ENCODE measurements at places on chromosomes 2 and 18.
A peak's percentile ranks its signal among the peaks of the same experiment; 100 is the strongest.

- DNase-seq, result no peak
Measured at GRCh38 chr2:210262036-210262435, 36.8 kb upstream of the ACADL start.

DNA sequence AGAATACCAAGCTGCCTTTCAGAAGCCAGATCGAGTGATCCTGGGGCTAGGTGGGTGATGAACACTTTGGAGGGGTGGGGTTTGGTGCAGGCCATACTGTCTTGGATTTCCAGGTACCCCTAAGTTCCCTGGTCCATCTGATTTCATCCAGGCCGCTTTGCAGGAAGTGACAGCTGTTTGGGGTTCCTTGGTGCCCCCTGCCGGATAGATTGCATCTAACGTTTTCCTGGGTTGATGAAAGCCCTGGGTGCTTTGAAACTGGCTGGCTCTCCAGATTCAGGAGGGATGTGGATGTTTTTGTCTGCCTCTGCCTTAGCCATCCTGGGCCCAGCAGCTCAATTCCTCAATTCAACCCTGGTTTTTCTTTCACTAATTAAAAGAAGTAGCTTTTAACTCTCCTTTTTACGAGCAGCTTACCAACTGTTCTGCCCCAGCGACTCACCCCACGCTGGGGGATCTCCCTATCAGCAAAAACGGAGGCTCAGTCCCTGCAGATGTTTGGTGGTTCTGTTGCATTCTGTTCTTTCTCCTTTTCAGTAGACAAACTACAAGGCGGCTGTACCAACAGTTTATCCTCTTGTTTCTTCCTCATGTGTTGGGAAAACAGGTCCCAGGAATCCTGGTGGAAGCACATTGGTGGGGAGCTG lies 37.1 kb downstream of the ARHGEF4 start:
- DNase-seq, result peak; percentile 41

DNA sequence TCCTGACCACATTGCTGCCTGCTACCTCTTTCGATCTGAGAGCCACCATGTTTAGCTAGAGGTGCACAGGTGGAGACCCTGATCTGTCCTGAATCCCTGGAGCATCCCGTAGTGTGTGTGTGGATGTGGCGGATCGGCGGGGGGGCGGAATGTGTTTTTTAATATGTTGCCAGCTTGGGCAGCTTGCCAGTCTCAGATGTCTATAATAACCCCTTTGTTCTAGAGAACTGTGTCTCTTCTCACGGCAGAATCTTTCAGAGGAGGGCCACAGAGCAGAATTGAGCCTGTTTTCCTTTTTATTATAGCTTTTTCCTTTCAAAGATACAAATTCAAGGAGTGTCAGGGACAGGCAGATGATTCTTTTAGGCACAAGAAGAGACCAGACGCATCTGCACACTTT lies 934.1 kb upstream of the KLHL29 start:
- no peak for DNase-seq

DNA sequence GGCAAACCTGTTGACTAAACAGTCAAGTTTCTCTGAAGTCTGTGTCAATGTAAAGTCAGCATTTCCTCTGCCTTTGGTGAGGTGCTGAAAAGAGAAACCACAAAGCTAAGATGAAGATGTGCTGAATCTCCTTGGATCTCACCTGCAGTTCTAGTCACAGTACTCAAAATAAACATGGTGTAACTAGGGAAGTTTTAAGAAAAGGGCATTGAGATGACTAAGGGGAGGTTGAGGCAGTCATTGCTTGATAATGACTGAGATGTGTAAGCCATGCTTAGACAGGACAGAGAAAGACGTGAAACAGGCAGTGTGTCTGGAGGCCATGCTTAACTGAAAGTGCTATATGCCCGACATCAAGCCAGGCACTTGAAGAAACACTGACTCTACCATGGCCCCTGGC lies 1010.0 kb upstream of the CELF4 start:
- no peak for DNase-seq

- DNase-seq, result no peak
Measured at GRCh38 chr2:125959047-125959446, 696.9 kb upstream of the GYPC start.

DNA sequence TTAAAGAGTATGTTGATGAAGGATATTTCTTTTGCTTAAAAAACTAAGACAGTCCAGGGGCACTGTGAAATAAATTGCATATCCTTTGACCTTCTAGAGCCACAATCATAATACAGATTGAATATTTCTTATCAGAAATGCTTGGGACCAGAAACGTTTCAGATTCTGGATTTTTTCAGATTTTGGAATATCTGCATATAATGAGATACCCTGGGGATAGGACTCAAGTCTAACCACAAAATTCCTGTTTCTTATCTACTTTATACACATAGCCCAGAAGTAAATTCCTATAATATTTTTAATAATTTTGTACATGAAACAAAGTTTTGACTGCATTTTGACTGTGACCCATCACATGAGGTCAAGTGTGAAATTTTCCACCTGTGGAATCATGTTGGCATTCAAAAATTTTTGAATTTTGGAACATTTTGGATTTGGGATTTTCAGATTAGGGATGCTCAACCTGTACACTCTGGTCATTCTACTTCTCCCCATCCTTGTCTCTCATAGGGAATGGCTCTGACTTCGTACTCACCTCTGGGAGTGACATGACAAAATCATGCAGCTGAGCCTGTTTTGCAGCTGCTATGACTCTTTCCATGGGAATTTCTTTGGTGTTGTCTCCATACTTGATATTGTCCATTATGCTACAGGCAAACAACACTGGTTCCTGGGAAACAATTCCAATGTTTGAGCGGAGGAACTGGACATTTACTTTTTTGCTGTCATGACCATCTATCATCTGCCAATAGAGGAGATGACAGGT lies 25.7 kb downstream of the G6PC2 start:
- DNase-seq, result no peak

DNA sequence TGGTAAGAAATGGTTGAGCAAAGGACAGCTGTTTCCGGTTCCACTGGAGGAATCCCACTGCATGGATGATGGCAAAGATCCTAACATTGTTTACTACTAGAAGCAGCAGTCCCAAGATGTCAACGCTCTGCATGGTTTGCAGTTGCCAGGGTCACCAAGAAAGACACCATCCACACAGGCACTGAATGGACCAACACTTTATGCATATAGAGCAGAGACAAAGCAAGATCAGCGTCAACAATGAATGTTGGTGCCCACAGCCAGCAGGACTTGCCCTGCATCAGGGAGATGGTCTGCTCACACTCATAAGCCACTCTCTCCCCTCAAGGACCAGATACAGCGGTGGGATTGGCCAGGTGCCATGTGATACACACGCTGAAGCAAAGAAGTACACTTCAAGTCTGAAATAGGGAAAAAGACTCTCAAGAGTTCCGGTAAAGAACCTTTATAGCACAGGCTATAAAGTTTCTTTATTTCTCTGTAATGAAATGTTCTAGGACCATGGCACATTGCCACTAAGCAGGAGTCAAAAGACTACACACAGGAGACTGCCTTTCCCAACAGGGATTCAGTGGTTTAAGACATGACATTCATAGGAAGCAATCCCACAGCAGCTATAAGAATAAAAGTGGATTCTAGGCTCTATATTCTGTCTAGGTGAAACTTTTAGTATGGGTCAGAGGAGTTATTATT lies 133.2 kb upstream of the EPHA4 start:
- no peak for DNase-seq

GRCh38 chr18:13791181-13791580 lies 32.8 kb upstream of the MC5R start:
- DNase-seq, result no peak

GRCh38 chr2:236616031-236616430 lies 46.4 kb downstream of the ACKR3 start:
- no peak for DNase-seq

GRCh38 chr2:134220344-134220974 lies 33.4 kb upstream of the MGAT5 start:
- no peak for DNase-seq

- DNase-seq, result no peak
Measured at GRCh38 chr2:216773072-216773471, 77.7 kb upstream of the IGFBP5 start.

DNA sequence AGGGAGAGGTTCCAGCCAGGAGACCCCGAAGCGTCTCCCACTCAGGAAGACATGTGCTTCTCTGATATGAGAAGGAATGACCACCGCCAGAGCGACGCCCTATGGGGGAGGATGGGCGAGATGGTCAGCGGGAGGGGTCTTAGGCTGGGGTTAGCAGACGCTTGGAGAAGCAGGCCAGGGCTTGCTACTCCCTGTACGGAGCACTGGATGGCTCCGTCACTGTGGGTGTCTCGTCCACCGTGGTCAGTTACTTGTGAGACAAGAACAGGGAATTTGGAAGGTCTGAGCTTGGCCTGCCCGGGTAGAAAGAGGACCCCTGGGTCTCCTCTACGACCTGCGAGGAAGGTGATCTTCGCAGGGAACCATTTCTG lies 39.8 kb downstream of the TMEM18 start:
- no peak for DNase-seq

- DNase-seq, result no peak
Measured at GRCh38 chr2:104919127-104919526, 65.2 kb downstream of the POU3F3 start.

DNA sequence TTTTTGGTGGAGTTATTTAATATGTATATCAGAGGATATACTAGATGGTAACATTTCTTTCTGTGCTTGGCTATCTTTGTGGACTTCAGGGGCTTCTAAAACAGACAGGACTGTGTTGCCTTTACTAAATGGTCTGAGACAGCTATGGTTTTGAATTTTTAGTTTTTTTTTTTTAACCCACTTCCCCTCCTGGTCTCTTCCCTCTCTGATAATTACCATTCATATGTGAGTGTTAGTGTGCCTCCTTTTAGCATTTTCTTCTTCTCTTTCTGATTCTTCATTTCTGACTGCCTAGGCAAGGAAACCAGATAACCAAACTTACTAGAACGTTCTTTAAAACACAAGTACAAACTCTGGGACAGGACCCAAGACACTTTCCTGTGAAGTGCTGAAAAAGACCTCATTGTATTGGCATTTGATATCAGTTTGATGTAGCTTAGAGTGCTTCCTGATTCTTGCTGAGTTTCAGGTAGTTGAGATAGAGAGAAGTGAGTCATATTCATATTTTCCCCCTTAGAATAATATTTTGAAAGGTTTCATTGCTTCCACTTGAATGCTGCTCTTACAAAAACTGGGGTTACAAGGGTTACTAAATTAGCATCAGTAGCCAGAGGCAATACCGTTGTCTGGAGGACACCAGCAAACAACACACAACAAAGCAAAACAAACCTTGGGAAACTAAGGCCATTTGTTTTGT lies 52.7 kb downstream of the SMAD4 start:
- no peak for DNase-seq

DNA sequence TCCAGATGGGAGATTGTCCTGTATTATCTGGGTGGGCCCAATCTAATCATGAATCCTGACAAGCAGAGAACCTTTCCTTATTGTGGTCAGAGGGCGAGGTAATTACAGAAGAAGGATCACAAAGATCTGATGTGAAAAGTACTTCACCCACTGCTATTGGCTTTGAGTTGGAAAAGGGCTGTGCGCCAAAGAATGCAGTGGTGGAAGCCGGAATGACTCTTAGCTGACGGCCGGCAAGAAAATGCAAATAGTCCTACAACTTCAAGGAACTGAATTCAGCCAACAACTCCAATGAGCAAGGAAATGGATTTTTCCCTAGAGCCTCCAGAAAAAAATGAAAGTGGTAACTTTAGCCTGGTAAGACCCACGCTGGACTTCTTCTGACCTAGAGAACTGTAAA lies 67.3 kb downstream of the CTNNA2 start:
- no peak for DNase-seq

All from stimulated activated CD8-positive, alpha-beta memory T cell treated with anti-CD3 and anti-CD28 coated beads, Interleukin-4, amount 100 ng/mL, for 1 hour (primary cell).